Upper lobe of left lung (tissue), 6 donors: ENCODE measurements at places on chromosomes 1 and 21. TPM values are rescaled to one million over a fixed set of nuclear protein-coding genes. Genes with fewer than 3 reads are reported as not detected.

Gene IL12RB2
- total RNA-seq: 0.33 TPM

Gene PDPN
- 56.5 TPM for total RNA-seq

Gene SHISA4
- total RNA-seq: 20.9 TPM

Gene NBPF4
- total RNA-seq: not detected

Gene HSF2BP
- total RNA-seq: 0.40 TPM

Gene TRAPPC3
- total RNA-seq: 66.4 TPM

GRCh38 chr1:218588540-218589172 lies 243.5 kb downstream of the TGFB2 start:
- DNase-seq: no peak
- H3K4me3 ChIP-seq: no peak overlapping the region
- no peaks in the 10 kb centered on the region for H3K36me3 ChIP-seq
- H3K27ac ChIP-seq: no peak overlapping the region
- H3K27me3 ChIP-seq: no peaks in the 10 kb centered on the region

GRCh38 chr1:198560161-198560560 lies 19.7 kb upstream of the ATP6V1G3 start:
- H3K4me1 ChIP-seq: peaks cover 3% of the 10 kb centered on the region
- no peak overlapping the region for H3K4me3 ChIP-seq
- H3K27me3 ChIP-seq: no peaks in the 10 kb centered on the region
- H3K36me3 ChIP-seq: no peaks in the 10 kb centered on the region
- DNase-seq: no peak

DNA sequence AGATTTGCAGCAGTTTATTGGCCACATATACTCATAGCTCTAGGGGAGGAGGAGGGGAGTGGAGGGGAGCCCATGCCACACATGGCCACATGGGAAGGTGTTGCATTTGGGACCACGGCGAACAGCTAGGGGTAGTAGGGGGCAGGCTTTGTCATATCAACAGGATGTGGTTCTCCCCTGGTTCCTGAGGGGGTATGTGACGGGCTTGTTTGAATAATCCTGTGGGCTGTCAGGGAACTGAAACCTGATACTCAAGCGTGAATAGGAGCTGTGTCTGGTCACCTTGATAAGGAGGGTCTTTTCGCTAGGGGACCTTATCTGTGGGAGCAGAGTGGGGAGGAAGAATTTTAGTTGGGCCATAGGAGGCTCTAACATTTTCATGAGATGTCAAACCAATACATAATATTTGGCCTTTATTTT lies 264.7 kb downstream of the CTH start:
- no peak overlapping the region for H3K4me3 ChIP-seq
- H3K27me3 ChIP-seq: no peaks in the 10 kb centered on the region
- H3K4me1 ChIP-seq: no peaks in the 10 kb centered on the region
- no peak overlapping the region for H3K27ac ChIP-seq
- no peak for DNase-seq

GRCh38 chr1:166391279-166392066 lies 224.7 kb upstream of the FAM78B start:
- H3K4me1 ChIP-seq: no peaks in the 10 kb centered on the region
- H3K27me3 ChIP-seq: no peaks in the 10 kb centered on the region

GRCh38 chr1:43360616-43361015 lies 1.8 kb downstream of the CDC20 start:
- H3K4me3 ChIP-seq: no peak overlapping the region
- H3K4me1 ChIP-seq: peaks cover 22% of the 10 kb centered on the region
- H3K27me3 ChIP-seq: no peaks in the 10 kb centered on the region
- H3K27ac ChIP-seq: no peak overlapping the region
- peaks cover 57% of the 10 kb centered on the region for H3K36me3 ChIP-seq

DNA sequence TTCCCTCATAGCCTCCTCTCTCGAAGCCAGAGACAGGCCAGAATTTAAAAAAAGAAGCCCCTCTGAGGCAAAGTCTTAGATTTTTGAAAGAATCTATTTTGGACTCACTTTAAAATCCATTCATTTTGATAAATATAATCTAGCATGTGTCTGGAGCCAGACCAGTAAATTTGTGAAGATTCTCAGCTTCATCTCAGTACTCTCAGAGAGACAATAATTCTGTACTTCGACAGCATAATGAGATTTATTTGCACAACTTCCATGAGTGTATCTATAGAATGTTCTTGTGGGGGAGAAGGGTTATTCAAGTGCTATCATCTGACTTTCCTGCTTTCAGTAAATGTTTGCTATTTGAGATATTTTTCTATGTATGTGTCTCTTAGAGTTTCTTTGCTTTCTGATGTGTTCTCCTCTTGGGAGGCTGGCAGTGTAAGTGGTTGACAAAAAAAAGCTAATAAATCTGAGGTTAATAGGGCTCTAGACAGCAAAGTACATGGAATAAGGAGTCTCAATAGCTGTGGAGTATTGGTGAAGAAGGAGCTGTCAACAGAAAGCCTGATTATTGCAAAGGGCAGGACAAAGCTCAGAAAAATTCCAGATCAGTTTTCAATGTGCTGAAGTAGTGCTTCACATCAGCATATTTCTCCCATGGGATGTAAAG lies 223.0 kb downstream of the PTBP2 start:
- H3K4me1 ChIP-seq: no peaks in the 10 kb centered on the region
- H3K27ac ChIP-seq: no peak overlapping the region
- H3K27me3 ChIP-seq: no peaks in the 10 kb centered on the region
- no peak for DNase-seq

GRCh38 chr1:27154469-27154990 lies 395 bp downstream of the SLC9A1 start:
- H3K27ac ChIP-seq: peak overlapping the region; percentile 97
- H3K27me3 ChIP-seq: no peaks in the 10 kb centered on the region
- peak overlapping the region; percentile 64 for H3K4me3 ChIP-seq
- no peak for DNase-seq
- H3K4me1 ChIP-seq: peaks cover 54% of the 10 kb centered on the region

- no peak overlapping the region for H3K27ac ChIP-seq
- H3K36me3 ChIP-seq: no peaks in the 10 kb centered on the region
- H3K27me3 ChIP-seq: no peaks in the 10 kb centered on the region
Measured at GRCh38 chr1:68227598-68227997, 4.7 kb downstream of the WLS start.

DNA sequence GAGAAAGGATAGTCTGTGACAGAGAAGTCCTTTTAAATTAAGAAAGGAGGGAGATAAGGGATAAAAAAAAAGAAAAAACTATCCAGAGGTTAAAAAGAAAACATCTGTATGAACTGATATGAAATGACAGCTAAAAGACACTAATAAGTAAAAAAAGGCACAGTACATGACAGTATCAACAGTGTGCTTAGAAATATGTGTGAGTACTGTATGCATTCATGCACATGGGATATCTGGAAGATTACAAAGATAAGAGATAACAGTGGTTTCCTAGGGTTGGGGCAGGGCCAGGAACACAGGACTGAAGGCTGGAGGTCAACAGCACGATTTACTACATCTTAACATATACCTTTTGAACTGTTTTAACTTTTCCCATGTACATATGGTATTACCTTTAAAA lies 13.3 kb downstream of the PTP4A2 start:
- no peaks in the 10 kb centered on the region for H3K27me3 ChIP-seq
- DNase-seq: no peak
- peak overlapping the region; percentile 51 for H3K27ac ChIP-seq
- peaks cover 93% of the 10 kb centered on the region for H3K4me1 ChIP-seq
- H3K36me3 ChIP-seq: no peaks in the 10 kb centered on the region

DNA sequence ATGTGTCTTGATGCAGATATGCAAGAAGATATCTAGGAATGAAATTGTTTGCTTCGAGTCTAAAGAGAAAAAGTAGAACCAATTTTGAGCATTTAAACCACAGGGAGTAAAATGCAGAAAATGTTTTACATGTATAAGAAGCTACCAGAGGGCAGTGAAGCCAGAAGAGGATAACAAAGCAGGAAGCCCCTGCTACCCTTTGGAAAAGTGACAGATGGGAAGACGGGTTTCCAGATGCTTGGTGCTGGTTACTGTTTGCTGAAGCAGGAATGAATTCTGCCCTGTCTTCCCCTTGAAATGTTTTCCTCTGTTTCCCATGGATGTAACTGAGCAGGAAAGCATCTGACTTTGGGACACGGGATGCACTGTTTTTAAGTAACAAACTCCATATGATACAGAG lies 822.2 kb downstream of the MRPL39 start:
- DNase-seq: no peak
- no peaks in the 10 kb centered on the region for H3K4me1 ChIP-seq
- no peaks in the 10 kb centered on the region for H3K27me3 ChIP-seq
- H3K36me3 ChIP-seq: no peaks in the 10 kb centered on the region
- no peak overlapping the region for H3K4me3 ChIP-seq
- H3K27ac ChIP-seq: no peak overlapping the region

DNA sequence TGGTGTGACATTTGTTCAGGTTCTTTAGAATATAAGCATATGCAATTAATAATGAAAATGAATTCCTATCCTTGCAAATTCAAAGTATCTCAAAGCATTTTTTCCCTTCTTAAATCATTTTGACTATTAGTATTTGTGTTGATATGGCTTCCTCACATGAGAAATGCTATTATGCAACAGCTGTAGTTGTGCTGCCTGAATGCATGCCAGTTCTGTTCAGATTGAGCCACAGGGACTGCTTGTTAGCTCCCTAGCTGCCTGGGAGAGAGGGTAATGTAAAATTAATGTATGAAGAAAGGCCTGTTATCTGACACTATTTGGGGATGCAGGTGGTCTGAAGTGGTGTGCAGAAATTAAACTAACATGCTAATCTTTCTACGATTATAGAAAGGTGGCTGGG lies 45.5 kb downstream of the CACHD1 start:
- no peak overlapping the region for H3K27ac ChIP-seq
- no peak for DNase-seq
- H3K36me3 ChIP-seq: no peaks in the 10 kb centered on the region

DNA sequence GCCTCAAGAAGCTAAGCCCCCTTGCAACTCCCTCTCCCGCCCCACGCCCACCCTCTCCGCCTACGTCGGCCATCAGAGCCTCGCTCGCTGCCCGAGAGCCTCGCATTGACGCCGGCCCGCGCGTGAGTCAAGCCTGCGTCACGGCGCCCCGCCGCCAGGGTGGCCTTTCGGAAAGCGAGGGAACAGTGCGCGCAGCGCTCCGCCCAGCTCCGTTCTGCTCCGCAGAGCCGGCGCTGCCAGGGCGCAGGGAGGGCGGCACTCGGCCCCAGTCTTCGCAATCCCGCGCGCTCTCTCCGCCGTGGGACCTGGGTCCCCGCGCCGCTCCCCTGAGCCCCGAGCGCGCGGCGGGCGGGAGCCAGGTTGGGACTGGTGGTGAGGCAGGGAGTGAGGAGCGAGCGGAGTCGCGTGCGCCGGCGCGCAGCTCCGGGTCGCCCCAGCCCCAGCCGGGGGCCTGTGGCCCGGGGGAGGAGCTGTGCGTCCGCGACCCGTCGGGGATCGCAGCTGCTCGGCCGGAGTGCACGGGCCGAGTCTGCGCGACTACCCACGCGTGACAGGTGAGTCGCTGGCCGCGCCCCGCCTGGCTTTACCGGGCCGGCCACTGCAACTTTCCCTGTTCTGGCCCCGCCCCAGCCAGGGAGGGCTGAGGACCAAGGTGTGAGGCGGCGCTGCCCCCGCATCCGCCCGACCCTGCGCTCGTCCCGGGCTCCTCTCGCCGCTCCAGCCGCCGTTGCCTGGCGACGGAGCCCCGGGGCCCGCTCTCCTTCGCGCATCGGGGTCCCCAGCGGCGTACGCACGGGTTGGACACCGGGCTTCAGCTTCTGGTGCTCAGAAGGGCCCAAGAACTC lies at the start of gene SLC6A17:
TSS of gene SLC6A17 (plus strand) at position 165 of the 845 bp plus-strand sequence. CDS start 16,436 bp downstream, outside the sequence.
- no peak within 1 kb of the TSS for H3K27ac ChIP-seq
- peak within 1 kb of the TSS; percentile 8 for H3K4me3 ChIP-seq
- H3K27me3 ChIP-seq: peaks cover 11% of the 10 kb centered on the region
- H3K36me3 ChIP-seq: no peaks in the 10 kb centered on the region
- peak; percentile 85 for DNase-seq

DNA sequence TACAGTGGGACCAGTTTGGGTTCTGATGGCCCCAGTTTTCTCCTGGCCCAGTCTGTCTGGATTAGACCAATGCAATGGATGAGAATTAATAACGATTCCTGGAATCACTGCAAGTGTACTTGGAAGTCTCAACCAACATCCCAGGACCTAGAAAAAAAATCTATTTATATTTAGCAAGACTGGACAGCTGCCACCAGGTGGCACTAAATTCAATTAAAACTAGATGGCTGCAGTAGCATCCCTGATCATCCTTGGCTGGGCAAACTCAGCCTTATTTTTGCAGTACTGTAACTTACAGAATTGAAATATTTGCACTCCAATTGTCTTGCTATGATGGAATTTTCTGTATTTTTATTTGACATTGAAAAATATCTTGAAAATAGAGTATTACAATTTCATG lies 165.7 kb downstream of the NCAM2 start:
- H3K4me1 ChIP-seq: no peaks in the 10 kb centered on the region
- no peaks in the 10 kb centered on the region for H3K27me3 ChIP-seq
- no peaks in the 10 kb centered on the region for H3K36me3 ChIP-seq
- H3K27ac ChIP-seq: no peak overlapping the region
- DNase-seq: no peak

DNA sequence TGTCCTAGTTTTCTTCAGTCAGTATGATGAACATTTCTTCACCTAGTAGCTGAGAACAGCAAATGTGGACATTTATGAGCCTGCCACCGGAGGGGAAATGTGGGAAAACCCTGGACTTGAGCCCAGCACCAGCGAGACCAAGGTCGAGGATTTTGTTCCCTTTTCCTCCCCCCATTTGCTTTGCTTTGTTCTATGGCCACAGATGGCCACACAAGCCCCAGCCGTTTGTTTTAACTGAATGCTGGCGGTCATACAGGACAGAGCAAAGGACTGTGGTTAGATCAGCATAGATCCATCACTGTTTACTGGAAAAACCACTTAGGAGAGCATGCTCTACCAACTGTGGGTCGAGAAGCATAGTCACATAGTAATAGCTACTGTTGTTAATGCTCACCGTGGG lies 20.9 kb downstream of the SH2D2A start:
- H3K4me3 ChIP-seq: no peak overlapping the region
- H3K27ac ChIP-seq: no peak overlapping the region
- H3K36me3 ChIP-seq: peaks cover 47% of the 10 kb centered on the region

DNA sequence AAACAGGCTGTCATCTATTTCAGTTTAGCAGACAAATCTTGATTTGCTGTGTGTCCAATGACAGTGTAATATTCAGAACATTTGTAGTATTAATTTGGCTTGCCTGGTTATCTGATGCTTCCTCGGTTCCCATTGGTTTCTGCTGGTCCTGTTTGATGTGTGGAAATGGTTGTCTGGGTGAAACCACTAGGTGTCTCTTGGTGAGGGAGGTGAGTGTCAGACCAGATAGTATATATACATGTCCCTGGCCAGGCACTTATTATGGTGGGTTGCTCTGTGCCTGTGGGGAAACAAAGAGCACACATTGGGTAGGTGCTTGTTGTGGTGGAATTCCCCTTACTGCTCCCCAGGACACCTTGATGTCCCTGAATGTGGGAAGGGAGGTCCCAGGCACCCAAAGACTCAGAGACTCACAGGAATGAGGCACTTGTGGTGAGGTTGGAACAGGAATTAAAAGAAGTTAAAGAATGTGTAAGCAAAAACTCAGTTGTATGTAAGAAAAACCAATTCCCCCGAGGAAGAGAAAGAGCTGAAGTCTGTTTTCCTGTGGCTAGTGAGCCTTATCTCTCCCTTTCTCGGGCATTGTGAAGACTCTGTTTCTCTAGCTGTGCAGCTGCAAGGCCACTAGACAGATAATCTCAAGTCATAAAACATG lies 1519.1 kb downstream of the BRINP3 start:
- DNase-seq: no peak
- no peak overlapping the region for H3K4me3 ChIP-seq
- H3K27me3 ChIP-seq: no peaks in the 10 kb centered on the region
- no peaks in the 10 kb centered on the region for H3K36me3 ChIP-seq
- H3K27ac ChIP-seq: no peak overlapping the region

GRCh38 chr1:6646499-6647148 lies 22.0 kb downstream of the THAP3 start:
- H3K36me3 ChIP-seq: peaks cover 58% of the 10 kb centered on the region
- no peaks in the 10 kb centered on the region for H3K4me1 ChIP-seq
- H3K4me3 ChIP-seq: no peak overlapping the region
- no peak overlapping the region for H3K27ac ChIP-seq
- no peaks in the 10 kb centered on the region for H3K27me3 ChIP-seq
